CD4-positive, alpha-beta T cell treated with Interleukin-6 for 4 hours (primary cell): ENCODE measurements at places on chromosomes 7 and 10.

DNA sequence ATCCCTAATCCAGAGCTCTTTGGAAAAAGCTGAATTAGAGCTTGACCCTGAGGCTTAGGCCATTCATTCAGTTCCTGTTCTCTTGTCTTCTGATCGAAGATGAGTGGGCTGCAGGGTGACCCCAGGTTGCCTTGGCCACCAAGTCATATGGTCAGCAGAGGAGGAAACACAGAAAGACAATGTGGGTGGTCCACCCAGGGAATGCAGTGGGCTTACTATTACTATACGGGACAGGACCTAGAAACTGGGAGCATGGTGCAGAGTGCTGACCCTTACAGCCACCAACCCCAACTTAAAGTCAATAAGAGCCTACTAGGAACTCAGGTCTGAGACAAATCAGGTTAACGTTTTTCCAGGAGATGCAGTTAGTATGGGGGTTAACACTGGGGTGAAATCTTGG lies 200.5 kb downstream of the HERPUD2 start:
- no peak for DNase-seq

GRCh38 chr10:45429790-45430189 lies 55.8 kb downstream of the ALOX5 start:
- no peak for DNase-seq

DNA sequence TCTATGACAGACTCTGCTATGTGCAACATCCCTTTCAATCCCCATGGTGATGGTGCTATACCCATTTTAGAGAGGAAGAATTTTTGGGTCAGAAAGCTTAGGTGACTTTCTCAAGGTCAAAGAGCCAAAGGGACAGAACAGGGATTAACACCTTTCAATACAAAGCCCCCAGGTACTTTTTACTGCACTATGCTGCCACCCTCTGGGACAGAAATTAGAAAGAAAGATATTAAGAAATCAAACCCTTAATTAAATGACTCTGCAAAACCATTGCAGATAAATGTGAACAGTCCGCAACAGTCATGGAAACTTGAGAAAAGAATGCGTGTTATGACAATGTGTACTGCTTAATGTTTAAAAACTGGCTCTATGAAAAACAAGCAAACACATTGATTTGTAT lies 673.7 kb downstream of the MAGI2 start:
- DNase-seq = no peak

DNA sequence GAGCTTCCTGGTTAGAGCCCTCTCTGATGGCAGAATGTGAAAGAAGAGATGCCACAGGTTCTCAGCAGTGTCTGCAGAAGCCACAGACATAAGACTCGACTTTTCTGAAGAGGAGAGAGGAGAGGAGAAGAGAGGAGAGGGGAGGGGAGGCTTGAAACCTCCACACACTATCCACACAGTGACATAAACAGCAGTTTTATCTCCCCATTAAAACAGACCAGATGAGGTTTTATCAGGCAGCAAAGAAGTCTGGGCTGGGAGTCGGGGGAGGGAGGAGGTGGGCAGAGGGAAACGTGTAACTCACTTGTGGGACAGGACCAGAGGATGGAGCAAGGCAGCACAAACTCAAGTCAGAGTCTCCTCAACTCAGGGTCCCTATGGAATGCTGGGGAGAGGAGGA lies 76.5 kb downstream of the XPNPEP1 start:
- no peak for DNase-seq

GRCh38 chr7:93629291-93629801 lies 54.8 kb upstream of the CALCR start:
- DNase-seq = no peak

DNA sequence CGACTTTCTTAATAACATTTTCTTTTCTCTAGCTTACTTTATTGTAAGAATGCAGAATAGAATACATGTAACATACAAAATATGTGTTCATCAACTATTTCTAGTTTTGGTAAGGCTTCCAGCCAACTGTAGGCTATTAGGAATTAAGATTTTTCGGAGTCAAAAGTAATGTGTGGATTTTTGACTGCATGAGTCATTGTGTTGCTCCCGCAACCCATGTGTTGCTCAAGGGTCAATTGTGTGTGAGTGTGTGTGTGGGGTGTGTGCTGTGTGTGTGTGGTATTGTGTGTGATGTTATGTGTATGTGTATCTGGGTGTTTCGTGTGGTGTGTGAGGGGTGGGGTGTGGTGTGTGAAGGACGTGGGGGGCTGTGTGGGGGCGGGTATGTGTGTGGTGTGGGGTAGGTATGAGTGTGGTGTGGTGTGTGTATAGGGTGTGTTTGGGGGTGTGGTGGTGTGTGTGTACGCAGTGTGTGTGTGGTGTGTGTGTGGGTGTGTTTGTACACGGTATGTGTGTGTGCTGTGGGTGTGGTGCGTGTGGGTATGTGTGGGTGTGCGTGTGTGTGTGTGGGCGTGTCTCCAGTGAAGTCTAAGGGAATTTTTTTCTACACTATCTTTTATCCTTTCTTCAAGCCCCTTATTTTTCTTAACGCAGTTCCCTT lies 60.5 kb downstream of the RSU1 start:
- DNase-seq = no peak

- DNase-seq = no peak
Measured at GRCh38 chr7:102216573-102217314, 69.9 kb upstream of the SH2B2 start.

- no peak for DNase-seq
Measured at GRCh38 chr7:120700796-120701195, 157.1 kb downstream of the TSPAN12 start.

DNA sequence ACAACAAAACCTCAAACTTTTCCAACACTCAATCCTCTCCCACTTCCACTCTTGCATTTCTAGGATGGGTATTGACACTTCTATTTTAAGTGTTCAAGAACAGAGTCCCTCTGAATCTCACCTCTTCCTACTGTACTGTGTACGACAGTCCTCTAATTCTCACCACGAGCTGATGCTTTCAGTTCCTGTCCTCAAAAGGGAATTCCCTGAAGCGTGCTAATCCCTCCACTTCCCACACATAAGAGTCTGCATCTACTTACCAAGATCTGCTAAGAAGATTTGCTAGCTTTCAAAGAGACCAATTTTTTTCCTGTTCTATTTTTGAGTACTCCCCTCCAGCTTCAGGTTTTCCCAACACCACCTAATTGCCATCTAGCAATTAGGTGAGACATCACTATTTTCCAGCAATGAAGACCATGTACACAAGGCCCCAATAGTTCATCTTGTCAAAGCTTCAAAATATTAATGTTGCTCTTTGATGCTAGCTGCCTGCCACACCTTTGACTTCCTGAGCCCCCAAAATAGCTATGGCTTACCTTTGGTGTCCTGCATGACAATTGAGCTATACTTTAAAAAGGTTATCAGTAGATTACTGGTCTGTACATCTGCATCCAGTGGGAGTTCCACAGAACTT lies 54.4 kb downstream of the ARMH3 start:
- DNase-seq = no peak

DNA sequence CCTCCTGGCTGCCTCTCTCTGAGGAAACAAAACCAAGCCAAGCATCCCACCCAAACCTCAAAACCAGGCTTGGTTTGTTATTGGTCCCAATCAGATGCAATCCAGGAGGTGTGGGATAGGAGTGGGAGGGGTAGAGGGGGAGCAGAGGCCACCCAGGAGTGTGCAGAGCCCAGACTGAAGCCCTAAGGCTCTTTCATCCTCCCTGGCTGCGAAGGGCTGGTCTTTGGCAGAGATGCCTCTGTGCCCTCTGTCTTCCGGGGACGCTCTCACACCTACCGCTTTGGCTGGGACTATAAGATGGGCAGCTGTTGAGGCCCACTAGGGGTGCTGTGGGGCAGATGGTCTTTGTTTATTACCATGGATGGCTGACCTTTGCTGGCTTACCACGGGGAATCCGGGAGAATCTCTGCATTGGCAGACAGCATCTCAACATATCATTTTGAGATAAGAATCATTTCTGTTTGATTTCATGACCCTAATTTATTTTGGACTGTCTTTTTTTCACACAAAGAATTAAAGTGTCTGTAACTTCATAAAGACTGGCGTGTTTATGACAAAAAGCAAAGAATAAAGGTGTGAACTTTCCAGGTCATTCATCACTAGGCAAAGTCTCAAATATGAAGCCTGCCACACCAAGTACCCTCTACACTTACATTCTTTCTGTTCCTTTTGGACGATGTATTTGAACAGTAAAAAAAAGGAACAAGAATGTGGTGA lies 6.5 kb upstream of the DENND2A start:
- peak; percentile 46 for DNase-seq

- no peak for DNase-seq
Measured at GRCh38 chr7:2666588-2667250, 21.3 kb upstream of the AMZ1 start.

GRCh38 chr7:107274506-107274905 lies 105.7 kb downstream of the HBP1 start:
- no peak for DNase-seq

- no peak for DNase-seq
Measured at GRCh38 chr10:131082201-131082850, 229.2 kb downstream of the TCERG1L start.

DNA sequence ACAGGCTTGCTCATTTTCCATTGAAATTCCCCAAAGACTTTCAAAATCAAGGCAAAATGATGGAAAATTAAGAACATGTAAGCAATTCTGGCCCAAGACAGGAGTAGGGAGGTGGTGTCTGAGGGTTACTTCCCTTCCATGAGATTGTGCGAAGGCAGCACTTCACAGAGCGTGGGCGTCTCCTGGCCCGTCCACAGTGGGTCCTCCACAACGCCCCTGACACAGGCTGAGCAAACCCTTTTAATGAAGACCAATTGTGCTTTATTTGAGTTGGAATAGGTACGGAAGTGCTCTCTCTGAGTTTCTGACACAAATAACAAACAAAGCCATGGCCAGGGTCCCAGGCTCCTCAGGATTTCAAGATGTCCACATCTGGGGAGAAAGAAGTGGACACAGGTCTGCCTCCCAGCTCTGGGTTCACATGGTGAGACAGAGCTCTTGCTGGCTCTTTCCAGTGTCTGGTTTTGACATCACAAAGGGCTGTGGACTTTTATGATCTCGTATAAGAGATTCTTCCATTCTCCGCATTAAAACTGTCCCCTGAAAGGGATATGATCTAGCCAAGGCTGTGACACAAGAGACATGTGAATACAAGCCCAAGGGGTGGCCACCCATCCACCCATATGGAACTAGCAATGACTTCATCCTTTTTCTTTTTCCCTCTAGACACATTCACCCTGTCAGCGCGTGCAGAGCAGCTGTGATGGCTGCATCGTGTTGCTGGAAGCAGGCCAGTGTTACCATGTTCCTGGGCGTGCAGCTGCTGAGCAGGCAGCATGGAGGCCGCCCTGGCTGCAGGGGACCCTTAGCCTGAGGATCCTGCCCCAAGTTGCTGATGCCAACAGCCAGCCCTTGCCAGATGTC lies 145.6 kb downstream of the ADAM12 start:
- DNase-seq = no peak

- DNase-seq = no peak
Measured at GRCh38 chr10:68007356-68007755, 67.7 kb downstream of the HERC4 start.

GRCh38 chr10:34633374-34633773 lies 181.7 kb downstream of the PARD3 start:
- no peak for DNase-seq

GRCh38 chr7:103113164-103113563 lies 35.7 kb downstream of the NAPEPLD start:
- DNase-seq = no peak

GRCh38 chr7:24763303-24763901 lies 6.1 kb upstream of the GSDME start:
- no peak for DNase-seq

DNA sequence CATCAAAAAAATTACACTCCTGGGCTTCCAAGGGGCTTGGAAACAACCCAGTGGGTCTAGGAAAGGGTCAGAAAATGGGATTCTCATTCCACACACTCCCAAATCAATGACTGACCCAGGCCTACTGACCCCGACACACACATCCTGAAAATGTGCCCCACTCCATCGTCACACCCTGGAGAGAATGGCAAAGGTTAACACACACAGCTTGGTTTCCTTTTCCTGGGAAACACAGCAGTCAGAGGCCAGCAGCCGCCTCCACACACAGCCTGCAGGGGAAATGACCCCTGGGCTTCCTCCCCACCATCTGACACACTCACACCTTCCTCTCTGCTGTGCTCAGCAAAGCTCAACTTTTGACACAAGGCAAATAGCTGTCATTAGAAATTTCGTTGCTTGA lies 42.9 kb downstream of the SH3PXD2A start:
- no peak for DNase-seq

DNA sequence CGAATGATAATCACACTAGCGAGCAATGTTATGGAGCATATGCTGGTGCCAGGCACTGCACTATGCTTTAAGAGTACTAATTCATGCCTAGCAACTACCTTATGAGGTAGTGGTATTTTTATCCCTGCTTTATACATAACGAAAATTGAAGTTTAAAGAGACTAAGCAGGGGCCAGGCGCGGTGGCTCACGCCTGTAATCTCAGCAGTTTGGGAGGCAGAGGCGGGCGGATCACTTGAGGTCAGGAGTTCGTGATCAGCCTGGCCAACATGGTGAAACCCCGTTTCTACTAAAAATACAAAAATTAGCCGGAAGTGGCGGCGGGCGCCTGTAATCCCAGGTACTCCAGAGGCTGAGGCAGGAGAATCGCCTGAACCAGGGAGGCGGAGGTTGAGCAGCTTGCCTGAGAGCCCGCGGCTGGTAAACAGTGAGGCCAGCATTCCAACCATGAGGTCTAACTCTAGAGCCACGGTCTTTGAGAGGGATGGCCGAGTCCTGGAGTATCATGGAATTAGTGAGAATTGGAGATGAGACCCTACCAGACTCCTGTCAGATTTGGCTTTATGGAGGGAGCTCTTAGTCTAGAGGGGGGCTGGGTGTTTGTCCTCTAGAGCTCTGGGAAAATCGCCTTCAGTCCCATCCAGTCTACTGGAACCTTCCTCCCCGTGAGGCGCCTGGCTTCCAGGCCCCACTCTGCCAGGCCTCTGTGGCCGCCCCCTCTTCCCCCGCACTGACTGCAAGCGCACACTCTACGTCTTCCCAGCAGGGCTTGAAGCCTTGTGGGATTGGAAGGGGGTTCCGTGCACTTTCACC lies 11.6 kb downstream of the TLX1 start:
- no peak for DNase-seq

GRCh38 chr10:91557651-91558111 lies 75.2 kb downstream of the PPP1R3C start:
- DNase-seq = no peak

DNA sequence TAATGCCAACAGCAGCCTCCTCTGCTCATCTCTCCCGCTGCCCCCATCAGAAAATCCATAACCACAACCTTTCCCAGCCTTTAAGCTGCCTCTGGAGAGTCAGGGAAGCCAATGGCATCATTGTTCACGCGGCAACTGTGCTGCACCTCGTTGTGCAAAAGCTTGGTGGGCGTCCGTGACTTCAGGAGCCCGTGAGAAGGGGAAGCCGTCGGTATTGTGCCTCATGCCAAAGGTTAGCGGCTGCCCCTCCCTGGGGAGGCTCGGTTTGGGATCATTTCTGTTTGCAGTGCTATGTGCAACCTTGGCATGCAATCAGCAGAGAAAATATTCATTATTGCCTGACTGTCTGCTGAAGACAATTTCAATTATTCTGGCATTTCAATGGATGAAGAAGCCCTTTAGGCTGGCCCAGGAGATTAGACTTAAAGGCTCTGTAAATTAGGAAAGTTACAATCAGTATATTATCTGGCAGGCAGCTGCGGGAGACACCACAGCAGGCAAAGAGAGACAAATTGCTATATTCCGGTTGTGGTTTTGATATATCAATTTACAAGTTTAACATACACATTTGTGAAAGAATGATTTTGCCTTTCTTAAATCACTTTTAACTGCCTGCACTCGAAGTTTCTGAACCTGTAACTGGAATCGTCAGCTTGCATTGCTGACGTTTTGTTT lies 244.5 kb downstream of the GATA3 start:
- DNase-seq = no peak
